ENCODE measurements at places on chromosomes 5 and 9.

- DNase-seq, result no peak
Observed at GRCh38 chr5:18032744-18033143, 398.5 kb downstream of the TAF11L14 start.

- no peak for DNase-seq
Observed at GRCh38 chr5:179257176-179257682, 88.0 kb downstream of the ADAMTS2 start.

GRCh38 chr5:91272858-91273257 lies 110.3 kb downstream of the ARRDC3 start:
- DNase-seq, result no peak

- no peak for DNase-seq
Observed at GRCh38 chr5:121976979-121977378, 15.2 kb downstream of the SRFBP1 start.

DNA sequence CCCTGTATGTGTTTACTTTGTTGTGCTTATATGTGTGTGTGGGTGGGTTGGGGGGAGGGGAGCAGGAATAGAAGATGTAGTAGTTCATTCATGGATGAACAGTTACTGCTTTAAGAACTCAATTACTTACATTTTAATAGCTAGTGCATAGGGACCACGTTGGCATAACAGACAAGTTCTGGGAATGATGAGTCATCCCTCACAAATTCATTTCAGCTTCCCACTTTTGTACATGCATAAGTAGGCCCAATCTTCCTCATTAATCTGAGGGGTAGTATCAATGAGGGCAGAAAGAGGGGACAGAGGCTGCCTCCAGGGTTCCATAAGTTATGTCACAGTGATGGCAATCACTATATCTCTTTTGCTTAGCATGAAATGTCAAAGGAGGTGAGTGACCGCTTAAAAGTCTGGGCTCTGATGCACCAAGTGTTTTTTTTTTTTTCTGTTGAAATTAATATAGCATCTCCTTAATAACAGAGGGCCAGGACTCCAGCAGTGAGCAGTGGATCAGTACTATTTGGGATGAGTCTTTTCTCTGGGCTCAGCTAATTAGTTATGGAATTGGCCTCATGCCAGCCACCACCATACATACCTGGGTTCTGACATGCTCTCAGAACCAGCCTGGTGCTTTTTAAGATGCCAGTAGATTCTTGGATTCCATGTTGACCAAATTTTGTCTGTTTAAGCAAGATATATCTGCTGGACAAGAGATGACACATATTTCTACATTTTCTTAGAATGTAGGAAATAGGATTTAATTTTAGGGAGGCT lies 37.1 kb downstream of the PRDM6 start:
- no peak for DNase-seq
